ENCODE measurements at places on chromosomes 1 and 21.

- no peaks in the 10 kb centered on the region for H3K36me3 ChIP-seq
- H3K27me3 ChIP-seq: no peaks in the 10 kb centered on the region
- no peaks in the 10 kb centered on the region for H3K4me1 ChIP-seq
Observed at GRCh38 chr1:34900775-34901502, 28.5 kb downstream of the DLGAP3 start.

- peak; percentile 38 for DNase-seq
- H3K27me3 ChIP-seq: no peaks in the 10 kb centered on the region
- no peaks in the 10 kb centered on the region for H3K36me3 ChIP-seq
- peaks cover 10% of the 10 kb centered on the region for H3K4me1 ChIP-seq
- no peak overlapping the region for H3K4me3 ChIP-seq
- no peak overlapping the region for H3K27ac ChIP-seq
Observed at GRCh38 chr21:28227881-28228635, 764.6 kb downstream of the LTN1 start.

- H3K36me3 ChIP-seq: no peaks in the 10 kb centered on the region
- H3K4me1 ChIP-seq: peaks cover 2% of the 10 kb centered on the region
- no peaks in the 10 kb centered on the region for H3K27me3 ChIP-seq
- H3K4me3 ChIP-seq: no peak overlapping the region
- no peak overlapping the region for H3K27ac ChIP-seq
Observed at GRCh38 chr1:22794647-22795365, 84.2 kb downstream of the EPHB2 start.

GRCh38 chr1:228081144-228081543, 1.4 kb upstream of the ARF1 start:
- peaks cover 9% of the 10 kb centered on the region for H3K4me1 ChIP-seq
- H3K36me3 ChIP-seq: peaks cover 1% of the 10 kb centered on the region
- no peak overlapping the region for H3K27ac ChIP-seq
- peak overlapping the region; percentile 99 for H3K4me3 ChIP-seq
- DNase-seq: no peak

DNA sequence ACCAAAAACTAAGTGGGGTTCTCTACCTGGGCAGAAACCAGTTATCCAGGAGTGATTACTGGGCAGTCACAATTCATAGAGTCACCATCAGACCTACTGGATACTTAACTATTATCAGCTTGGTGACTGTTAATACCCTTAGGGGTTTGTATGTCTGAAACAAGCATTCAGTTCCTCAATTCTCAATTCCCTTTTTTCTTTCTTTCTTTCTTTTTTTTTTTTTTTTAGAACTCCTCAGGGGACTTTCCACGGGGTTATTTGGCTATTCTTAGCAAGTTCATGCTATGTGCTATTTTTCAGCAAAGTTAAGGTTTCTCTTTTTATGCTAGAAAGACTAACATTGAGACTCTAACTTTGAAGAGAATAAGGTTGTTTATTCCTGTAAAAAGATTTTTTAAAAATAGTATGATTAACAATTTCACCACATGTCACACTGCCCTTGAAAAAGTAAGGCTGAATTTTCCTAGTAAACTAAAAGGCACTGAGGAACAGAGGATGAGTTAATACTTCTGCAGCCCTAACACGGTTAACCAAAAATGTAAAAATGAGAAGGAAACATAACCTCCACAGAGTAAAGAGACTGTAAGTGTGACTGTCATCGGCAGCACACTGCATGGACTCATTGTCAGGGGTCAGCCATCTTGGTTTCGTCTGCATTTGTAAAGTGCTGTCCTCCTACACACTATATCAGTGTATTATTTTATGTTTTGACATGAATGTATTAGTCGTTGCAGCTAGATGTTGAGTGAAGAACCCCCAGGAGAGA, 310.2 kb downstream of the NTNG1 start:
- no peak overlapping the region for H3K27ac ChIP-seq
- no peak overlapping the region for H3K4me3 ChIP-seq
- H3K27me3 ChIP-seq: no peaks in the 10 kb centered on the region
- no peak for DNase-seq

DNA sequence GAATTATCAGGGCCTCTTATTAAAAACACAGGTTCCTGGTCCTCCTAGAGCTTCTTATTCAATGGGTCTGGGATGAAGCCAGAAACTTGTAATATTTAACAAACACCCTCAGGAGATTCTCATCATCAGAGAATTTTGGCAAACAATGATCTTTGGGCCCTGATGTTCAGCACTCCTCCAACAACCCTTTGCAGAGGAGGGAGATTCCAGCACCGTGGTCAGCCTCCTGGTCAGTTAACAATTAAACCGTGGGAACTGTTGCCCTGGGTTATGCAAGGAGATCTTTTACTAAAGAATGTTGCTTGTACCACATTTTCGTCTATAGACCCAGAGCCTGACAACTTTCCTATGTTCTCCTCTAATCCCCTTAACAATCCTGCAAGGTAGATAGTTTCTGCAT, 294.4 kb downstream of the PLPP3 start:
- no peaks in the 10 kb centered on the region for H3K27me3 ChIP-seq
- no peak overlapping the region for H3K27ac ChIP-seq
- no peak overlapping the region for H3K4me3 ChIP-seq
- no peaks in the 10 kb centered on the region for H3K4me1 ChIP-seq
- DNase-seq: peak; percentile 27

GRCh38 chr21:38379147-38379546, 119.1 kb downstream of the ERG start:
- no peaks in the 10 kb centered on the region for H3K36me3 ChIP-seq
- H3K4me3 ChIP-seq: no peak overlapping the region
- no peak for DNase-seq
- no peaks in the 10 kb centered on the region for H3K27me3 ChIP-seq

GRCh38 chr1:27475720-27476119, 14.2 kb downstream of the WASF2 start:
- H3K27me3 ChIP-seq: no peaks in the 10 kb centered on the region
- no peaks in the 10 kb centered on the region for H3K4me1 ChIP-seq
- peaks cover 2% of the 10 kb centered on the region for H3K36me3 ChIP-seq

GRCh38 chr21:45264146-45264911, 23.4 kb downstream of the POFUT2 start:
- H3K4me3 ChIP-seq: no peak overlapping the region
- H3K27me3 ChIP-seq: no peaks in the 10 kb centered on the region
- no peak overlapping the region for H3K27ac ChIP-seq
- DNase-seq: no peak
- peaks cover 26% of the 10 kb centered on the region for H3K36me3 ChIP-seq
- no peaks in the 10 kb centered on the region for H3K4me1 ChIP-seq

DNA sequence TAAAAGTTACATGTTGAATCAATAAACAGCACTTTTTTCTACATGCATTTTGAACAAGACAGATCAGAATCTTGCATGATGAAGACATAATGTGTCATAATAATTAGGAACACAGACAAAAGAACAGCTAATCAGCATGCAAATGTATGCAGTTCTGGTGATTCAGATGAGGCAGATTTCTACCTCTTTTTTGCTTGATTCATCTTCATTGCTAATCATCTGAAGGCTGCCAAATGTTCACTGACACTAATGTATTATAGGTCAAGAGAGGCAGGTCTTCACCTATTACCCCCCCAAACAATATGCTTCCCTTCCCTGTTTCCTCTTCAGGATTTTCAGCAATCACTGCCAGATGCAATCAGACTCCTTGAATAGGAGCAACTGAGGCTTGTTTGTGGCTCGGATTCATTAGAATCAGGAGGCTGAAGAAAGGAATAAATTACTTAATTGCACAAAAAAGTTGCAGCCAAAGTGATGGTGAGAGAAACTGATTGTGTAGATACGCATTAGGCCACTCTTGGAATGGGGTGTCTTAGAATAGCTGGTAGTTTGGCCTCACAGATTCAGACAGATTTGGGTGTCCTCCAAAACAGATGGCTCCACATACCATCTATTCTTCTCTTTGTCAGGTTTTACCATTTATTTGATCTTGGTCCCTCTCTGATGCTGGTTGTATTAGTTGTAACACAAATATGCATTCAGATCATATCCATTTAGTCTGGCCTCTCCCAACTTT, 275.4 kb downstream of the RPS6KC1 start:
- H3K4me3 ChIP-seq: no peak overlapping the region
- no peaks in the 10 kb centered on the region for H3K4me1 ChIP-seq
- peak; percentile 3 for DNase-seq
- no peak overlapping the region for H3K27ac ChIP-seq

GRCh38 chr1:15616373-15617172, 685 bp upstream of the DDI2 start:
- no peaks in the 10 kb centered on the region for H3K36me3 ChIP-seq
- no peaks in the 10 kb centered on the region for H3K27me3 ChIP-seq
- H3K4me1 ChIP-seq: peaks cover 17% of the 10 kb centered on the region
- peak overlapping the region; percentile 37 for H3K27ac ChIP-seq

- H3K36me3 ChIP-seq: no peaks in the 10 kb centered on the region
- H3K4me3 ChIP-seq: no peak overlapping the region
- DNase-seq: no peak
- no peaks in the 10 kb centered on the region for H3K4me1 ChIP-seq
- no peak overlapping the region for H3K27ac ChIP-seq
Observed at GRCh38 chr1:236287757-236288619, 6.2 kb upstream of the ERO1B start.

DNA sequence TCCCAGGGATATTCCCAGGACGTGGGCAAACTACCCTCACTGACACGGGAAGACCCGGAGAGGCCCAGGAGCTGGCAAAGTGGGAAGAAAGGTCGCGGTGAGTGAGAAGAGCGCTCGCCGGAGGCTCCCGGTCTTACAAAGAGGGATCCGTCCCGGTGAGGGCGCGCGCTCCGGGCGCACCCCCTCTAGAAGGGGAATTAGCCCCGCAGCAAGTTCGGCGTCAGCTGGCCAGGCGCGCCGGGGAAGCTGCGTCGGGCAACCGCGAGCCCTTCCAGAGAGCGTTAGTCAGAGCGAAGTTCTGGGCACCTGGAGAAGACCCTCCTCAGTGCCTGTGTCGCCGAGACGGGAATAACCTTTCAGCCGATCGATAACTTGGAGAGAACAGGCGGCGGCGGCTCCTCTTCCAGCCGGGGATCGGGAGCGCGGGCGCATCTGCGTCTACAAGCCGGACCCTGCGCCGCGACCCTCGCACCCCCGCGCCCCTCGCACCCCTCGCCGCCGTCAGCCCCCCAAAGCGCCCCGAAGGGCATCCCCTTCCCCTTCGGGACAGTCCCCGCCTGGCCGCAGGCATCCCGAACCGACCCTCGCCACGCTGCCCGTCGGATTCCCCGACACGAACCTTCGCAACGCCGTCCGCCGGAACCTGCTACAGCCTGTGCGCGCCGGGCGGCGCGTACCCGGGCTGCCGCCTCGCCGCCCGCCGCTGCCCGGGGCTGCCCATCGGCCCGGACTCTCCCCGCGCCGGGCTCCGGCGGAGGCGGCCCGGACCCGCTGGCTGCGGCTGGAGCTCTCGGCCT, 485 bp downstream of the SIPA1L2 start:
- DNase-seq: peak; percentile 54
- H3K36me3 ChIP-seq: no peaks in the 10 kb centered on the region
- H3K4me3 ChIP-seq: peak overlapping the region; percentile 58
- peaks cover 11% of the 10 kb centered on the region for H3K27me3 ChIP-seq

DNA sequence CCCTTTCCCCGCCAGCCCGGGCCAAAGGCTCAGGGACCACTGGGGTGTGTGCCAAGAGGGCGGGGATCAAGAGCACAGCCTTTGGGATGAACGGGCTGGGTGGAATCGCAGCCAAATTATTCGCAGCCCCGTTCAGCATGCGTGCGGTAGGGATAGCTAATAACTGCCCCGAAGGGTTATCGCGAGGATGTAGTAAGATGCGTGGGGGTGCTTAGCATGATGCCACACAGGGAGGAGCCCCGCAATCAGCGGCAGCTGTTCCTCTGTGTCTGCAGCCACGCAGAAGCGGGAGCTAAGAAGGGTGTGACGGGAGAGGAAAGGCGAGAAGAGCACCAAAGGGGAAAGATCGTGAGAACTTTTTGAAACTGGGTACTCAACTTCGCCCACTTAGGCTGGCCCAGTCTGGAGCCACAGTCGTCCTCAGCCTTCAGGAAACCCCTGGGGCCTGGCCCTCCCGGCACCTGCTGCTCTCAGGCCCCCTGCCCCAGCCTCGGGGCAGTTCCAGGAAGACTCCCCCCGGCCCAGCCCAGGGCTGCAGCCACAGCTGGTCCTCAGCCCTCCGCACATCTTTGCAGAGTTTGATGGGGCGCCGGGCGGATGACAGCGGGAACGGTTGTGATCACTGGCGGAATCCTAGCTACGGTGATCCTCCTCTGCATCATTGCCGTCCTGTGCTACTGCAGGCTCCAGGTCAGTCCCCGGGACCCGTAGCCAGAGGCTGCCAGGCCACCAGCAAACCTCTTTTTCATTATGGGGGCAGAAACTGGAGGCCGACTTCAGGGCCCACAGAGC, 64.9 kb downstream of the TOR1AIP2 start:
- H3K36me3 ChIP-seq: no peaks in the 10 kb centered on the region
- H3K27me3 ChIP-seq: peaks cover 27% of the 10 kb centered on the region
- H3K4me3 ChIP-seq: no peak overlapping the region
- no peak for DNase-seq

- no peak overlapping the region for H3K4me3 ChIP-seq
- no peaks in the 10 kb centered on the region for H3K27me3 ChIP-seq
- no peak for DNase-seq
- peaks cover 4% of the 10 kb centered on the region for H3K4me1 ChIP-seq
Observed at GRCh38 chr1:9904596-9904995, 5.5 kb downstream of the CTNNBIP1 start.

- no peak for DNase-seq
- H3K4me1 ChIP-seq: no peaks in the 10 kb centered on the region
- no peak overlapping the region for H3K4me3 ChIP-seq
- peaks cover 3% of the 10 kb centered on the region for H3K27me3 ChIP-seq
- no peak overlapping the region for H3K27ac ChIP-seq
Observed at GRCh38 chr1:176556288-176556687, 93.3 kb downstream of the PAPPA2 start.

GRCh38 chr1:235460770-235461169, 43.5 kb downstream of the B3GALNT2 start:
- no peak overlapping the region for H3K4me3 ChIP-seq
- H3K4me1 ChIP-seq: no peaks in the 10 kb centered on the region
- DNase-seq: no peak
- H3K36me3 ChIP-seq: no peaks in the 10 kb centered on the region

DNA sequence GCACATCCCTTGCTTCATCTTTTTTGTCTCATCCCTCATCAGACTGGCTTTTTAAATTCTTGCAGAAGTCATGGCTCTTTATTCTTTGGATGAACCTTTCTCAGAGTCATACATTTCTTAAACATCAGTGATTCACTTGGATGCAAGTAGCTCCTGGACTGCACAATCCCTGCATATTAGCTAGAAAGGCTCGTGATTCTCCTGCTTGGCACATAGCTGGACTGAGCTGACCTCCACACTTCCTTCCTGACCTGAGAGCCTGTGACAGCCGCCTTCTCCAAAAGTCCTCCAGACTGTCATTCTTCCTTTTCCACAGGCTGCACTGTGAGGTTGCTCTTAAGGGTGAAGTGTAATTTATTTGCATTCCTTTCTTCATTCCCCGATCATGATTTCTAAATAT, 109.4 kb downstream of the RGL1 start:
- H3K4me1 ChIP-seq: peaks cover 23% of the 10 kb centered on the region
- peak overlapping the region; percentile 19 for H3K27ac ChIP-seq
- H3K4me3 ChIP-seq: no peak overlapping the region
- no peaks in the 10 kb centered on the region for H3K27me3 ChIP-seq
- peaks cover 8% of the 10 kb centered on the region for H3K36me3 ChIP-seq

All from fibroblast of lung (primary cell).